ENCODE measurements at places on chromosomes 2 and 18.

DNA sequence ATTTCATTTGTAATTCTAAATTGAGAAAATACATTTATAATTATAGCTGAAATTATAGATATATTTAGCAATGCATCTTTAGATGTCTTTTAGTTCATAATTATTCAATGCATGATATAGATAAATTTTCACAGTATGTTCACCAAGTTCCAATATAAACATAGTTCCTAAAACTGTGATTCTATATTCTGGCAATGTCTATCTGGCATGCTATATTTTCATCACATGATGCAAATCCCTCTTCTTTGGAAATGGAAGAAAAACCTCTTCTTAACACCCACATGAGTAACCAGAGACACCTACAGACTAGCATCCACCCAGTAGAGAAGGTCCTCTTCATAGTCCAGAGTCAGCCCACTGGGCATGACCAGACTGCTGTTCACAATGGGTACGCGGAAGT lies 135.8 kb downstream of the DHRS9 start:
- H3K4me1 ChIP-seq, result no peaks in the 10 kb centered on the region
- H3K27me3 ChIP-seq, result no peaks in the 10 kb centered on the region
- H3K27ac ChIP-seq, result no peak overlapping the region
- no peaks in the 10 kb centered on the region for H3K36me3 ChIP-seq
- no peak for DNase-seq

- H3K36me3 ChIP-seq, result no peaks in the 10 kb centered on the region
- peaks cover 8% of the 10 kb centered on the region for H3K4me1 ChIP-seq
These were observed 119.0 kb downstream of the OSBPL1A start for GRCh38 chr18:24278591-24278990.

DNA sequence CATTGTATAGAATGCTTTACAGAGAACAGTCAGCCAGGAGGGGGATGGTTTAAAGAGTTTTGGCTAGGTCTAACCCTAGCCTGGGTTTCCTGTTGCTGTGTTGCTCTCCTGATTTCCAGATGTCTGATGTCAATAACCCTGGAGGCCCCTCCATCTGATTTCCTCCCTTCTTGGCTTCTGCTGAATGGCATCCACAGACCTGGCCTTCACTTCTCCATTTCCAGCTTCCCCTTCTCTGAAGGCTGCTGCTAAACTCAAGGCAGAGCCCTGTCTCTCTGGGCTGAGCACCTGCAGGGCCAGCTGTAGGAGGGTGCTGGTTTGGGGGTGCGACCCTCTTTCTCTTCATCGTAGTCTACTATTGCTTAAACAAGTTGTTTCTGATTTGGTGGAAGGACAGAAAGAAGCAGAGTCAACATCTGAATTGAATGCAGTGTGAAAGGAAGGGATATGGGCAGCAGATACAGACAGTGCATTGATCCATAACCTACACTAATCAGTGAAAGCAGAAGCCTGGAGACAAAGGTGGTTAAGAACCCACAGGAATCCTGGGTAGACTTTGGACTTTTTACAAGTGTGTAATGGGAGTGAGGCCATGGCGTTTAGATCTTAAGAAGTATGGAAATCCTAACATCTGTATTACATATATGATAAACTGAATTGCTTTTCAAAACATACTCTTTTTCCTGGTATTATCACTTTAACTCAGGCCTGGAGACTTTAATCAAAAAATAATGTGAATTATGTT lies 153.6 kb downstream of the HRH4 start:
- H3K27ac ChIP-seq, result no peak overlapping the region
- no peaks in the 10 kb centered on the region for H3K27me3 ChIP-seq
- no peak for DNase-seq
- no peaks in the 10 kb centered on the region for H3K36me3 ChIP-seq
- no peak overlapping the region for H3K4me3 ChIP-seq

DNA sequence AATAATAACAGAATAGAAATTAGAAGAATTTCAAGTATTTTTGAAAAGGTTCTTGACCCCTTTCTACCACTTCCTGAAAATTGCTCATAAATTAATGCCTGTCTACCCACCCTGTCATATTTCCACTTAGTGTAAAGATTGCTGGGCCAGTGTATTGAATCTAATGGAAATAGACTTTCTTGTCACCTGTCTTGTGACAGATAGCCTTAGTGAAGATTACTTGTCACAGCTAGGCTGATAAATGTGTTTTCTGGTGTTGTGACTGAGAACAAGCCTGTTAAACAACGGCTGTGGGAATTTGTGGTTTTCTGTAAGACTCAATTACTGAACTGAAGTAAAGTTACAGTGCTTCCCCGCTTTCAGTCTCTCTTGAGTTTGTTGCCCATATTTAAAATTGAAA lies 37.0 kb downstream of the PIK3C3 start:
- H3K4me1 ChIP-seq, result no peaks in the 10 kb centered on the region
- H3K27ac ChIP-seq, result no peak overlapping the region
- no peak overlapping the region for H3K4me3 ChIP-seq
- peaks cover 2% of the 10 kb centered on the region for H3K36me3 ChIP-seq
- no peak for DNase-seq

DNA sequence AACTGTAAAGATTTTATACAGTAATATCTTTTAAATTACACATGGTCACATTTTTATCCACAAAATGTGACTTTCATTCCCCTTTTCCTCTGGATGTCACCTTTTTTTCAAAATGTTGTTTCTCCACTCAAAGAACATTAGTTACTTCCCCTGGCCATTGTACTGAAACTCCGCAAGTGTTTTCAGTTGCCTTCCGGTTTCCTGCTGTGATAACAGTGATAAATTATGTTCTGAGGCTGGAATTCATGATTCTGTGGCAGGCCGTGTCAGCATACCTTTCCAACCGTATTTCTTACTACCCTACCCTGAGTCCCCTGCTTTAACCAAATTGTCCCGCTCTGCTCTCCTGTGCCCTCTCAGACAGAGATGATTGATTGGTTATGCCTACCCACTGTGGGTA lies 53.5 kb downstream of the MGAT5 start:
- DNase-seq, result no peak
- peak overlapping the region; percentile 61 for H3K27ac ChIP-seq
- H3K36me3 ChIP-seq, result peaks cover 2% of the 10 kb centered on the region
- H3K27me3 ChIP-seq, result no peaks in the 10 kb centered on the region

- H3K27ac ChIP-seq, result no peak overlapping the region
- H3K27me3 ChIP-seq, result no peaks in the 10 kb centered on the region
- DNase-seq, result no peak
These were observed 21.8 kb downstream of the MTCL1 start for GRCh38 chr18:8726963-8727705.

GRCh38 chr18:7112936-7113335 lies 4.7 kb downstream of the LAMA1 start:
- peaks cover 4% of the 10 kb centered on the region for H3K36me3 ChIP-seq
- H3K4me1 ChIP-seq, result peaks cover 18% of the 10 kb centered on the region
- DNase-seq, result no peak

DNA sequence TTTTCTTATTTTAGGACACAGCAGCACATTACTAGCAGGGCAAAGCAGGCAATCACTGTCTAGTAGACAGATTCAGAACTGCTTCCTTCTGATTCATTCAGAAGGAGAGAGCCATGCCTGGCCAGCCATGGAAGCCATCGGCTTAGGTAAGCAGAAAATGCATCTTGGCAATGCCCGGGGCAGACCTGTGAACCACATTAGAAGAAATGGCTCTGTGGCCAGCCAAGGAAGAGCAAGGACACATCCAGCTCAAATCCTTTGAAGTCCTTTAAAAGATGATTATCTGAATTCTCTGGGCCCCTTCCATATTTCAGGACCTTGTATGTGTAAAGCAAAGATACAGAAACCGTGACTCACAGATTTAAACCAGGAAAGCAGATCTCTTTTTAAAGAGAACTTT lies 227.4 kb downstream of the PID1 start:
- no peak for DNase-seq
- no peak overlapping the region for H3K4me3 ChIP-seq
- H3K4me1 ChIP-seq, result no peaks in the 10 kb centered on the region
- H3K27me3 ChIP-seq, result peaks cover 2% of the 10 kb centered on the region

- no peaks in the 10 kb centered on the region for H3K36me3 ChIP-seq
- no peaks in the 10 kb centered on the region for H3K4me1 ChIP-seq
- H3K4me3 ChIP-seq, result no peak overlapping the region
- no peak overlapping the region for H3K27ac ChIP-seq
These were observed 544.1 kb upstream of the CDH7 start for GRCh38 chr18:65206551-65207260.

DNA sequence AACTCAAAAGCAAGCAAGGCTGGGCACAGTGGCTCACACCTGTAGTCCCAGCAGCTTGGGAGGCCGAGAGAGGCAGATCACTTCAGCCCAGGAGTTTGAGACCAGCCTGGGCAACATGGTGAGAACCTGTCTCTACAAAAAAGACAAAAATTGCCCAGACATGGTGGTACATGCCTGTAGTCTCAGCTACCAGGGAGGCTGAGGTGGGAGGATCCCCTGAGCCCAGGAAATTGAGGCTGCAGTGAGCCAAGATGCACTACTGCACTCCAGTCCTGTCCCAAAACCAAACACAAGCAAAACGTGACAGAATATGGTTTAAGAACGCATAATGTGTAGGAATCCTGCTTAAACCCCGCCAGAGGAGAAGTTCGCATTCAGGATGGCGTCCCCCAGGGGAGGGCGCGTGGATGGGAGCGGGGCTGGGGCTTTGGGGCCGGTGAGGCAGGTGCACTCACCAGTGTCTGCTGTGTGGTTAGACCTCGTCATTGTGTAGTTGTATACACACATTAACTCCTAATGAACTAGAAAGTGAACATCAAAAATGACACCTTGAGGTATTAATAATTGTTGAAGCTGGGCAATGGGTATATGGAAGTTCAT lies 5.4 kb downstream of the COLEC11 start:
- no peak overlapping the region for H3K27ac ChIP-seq
- peaks cover 13% of the 10 kb centered on the region for H3K4me1 ChIP-seq
- no peak for DNase-seq
- H3K4me3 ChIP-seq, result no peak overlapping the region
- H3K27me3 ChIP-seq, result peaks cover 12% of the 10 kb centered on the region

GRCh38 chr18:36692921-36693332 lies 135.9 kb downstream of the TPGS2 start:
- no peak for DNase-seq
- no peaks in the 10 kb centered on the region for H3K36me3 ChIP-seq
- no peaks in the 10 kb centered on the region for H3K4me1 ChIP-seq

GRCh38 chr18:44051026-44051425 lies 629.7 kb upstream of the SETBP1 start:
- no peak overlapping the region for H3K27ac ChIP-seq
- H3K4me1 ChIP-seq, result no peaks in the 10 kb centered on the region
- no peaks in the 10 kb centered on the region for H3K27me3 ChIP-seq
- no peak overlapping the region for H3K4me3 ChIP-seq

- DNase-seq, result peak; percentile 46
- H3K27me3 ChIP-seq, result no peaks in the 10 kb centered on the region
- H3K4me1 ChIP-seq, result no peaks in the 10 kb centered on the region
These were observed 791.3 kb upstream of the CHAC2 start for GRCh38 chr2:52976143-52976949.

DNA sequence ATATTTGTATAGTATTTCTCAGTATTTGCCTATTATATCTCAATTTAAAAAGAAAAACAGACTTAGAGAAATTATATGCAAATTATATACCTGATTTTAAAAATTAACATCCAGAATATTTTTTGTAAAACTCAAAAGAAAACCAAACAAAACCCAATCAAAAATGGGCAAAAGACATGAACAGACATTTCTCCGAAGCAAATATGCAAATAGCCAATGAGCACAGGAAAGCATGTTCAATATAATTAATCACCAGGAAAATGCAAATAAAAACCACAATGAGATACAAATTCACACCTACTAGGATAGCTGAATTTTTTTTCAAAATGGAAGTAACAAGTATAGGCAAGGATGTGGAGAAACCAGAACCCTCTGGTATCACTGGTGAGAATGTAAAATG lies 108.0 kb downstream of the USP34 start:
- no peaks in the 10 kb centered on the region for H3K27me3 ChIP-seq
- H3K4me1 ChIP-seq, result no peaks in the 10 kb centered on the region
- H3K4me3 ChIP-seq, result no peak overlapping the region
- H3K36me3 ChIP-seq, result no peaks in the 10 kb centered on the region
- H3K27ac ChIP-seq, result no peak overlapping the region

All from endothelial cell (in vitro differentiated cells).